AG09319 (cell line): ENCODE measurements at places on chromosomes 16 and 17.

DNA sequence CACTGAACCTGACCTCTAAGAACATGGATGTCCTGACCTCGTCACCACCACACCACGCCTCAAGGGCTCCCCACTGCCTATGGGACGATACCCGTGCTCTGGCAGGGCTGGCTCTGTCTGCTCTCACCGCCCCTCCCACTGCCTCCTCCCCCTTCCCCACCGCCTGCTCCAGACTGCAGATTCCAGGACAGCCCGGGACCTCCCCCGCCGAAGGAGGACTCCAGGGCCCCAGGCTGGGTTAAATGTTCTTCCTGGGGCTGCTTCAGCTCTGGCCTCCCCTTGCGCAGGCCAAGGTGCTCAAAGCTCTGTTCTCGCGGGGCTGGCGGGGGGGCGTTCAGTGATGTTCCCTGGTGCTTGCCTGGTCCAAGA, 3.1 kb downstream of the NPW start:
- DNase-seq: no peak

DNA sequence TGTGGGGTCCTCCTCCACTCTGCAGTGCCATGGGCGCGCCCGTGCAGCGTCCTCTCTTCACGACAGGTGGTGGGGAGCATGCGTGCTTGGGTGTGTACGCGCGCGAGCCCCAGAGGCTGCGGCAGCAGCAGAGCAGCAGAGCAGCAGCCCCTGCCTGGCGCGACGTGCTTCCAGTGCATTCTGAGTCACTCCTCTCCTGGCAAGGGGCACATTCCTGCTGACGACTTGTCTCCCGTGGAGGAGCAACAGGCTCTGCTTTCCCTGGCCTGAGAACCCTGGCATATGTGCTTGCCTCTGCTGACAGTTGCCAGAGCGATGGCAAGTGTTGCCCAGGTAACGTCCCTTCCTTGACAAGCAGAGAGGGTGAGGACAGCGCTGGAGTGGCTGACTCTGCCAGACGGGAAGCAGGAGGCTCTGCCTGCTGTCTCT, 133.8 kb upstream of the PLCG2 start:
- DNase-seq: no peak

- DNase-seq: no peak
Observed at GRCh38 chr16:81005610-81006161, 999 bp downstream of the CMC2 start.

- DNase-seq: peak; percentile 28
Observed at GRCh38 chr16:1543085-1543896, 9.8 kb downstream of the TMEM204 start.

DNA sequence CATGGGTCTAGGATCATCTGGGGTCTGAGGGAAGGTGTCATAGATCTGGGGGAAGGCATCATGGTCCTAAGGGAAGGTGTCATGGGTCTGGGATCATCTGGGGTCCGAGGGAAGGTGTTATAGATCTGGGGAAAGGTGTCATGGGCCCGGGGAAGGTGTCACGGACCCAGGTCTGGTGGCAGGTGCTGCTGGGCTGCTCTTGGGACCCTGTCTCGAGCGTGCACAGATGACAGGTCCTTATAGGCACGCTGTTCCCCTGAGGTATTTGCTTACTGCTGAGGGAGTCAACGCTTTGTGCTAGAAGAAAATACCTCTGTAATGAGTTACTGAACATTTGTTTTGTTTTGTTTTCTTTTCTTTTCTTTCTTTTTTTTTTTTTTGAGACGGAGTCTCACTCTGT, 1.4 kb downstream of the RAB40C start:
- DNase-seq: no peak

DNA sequence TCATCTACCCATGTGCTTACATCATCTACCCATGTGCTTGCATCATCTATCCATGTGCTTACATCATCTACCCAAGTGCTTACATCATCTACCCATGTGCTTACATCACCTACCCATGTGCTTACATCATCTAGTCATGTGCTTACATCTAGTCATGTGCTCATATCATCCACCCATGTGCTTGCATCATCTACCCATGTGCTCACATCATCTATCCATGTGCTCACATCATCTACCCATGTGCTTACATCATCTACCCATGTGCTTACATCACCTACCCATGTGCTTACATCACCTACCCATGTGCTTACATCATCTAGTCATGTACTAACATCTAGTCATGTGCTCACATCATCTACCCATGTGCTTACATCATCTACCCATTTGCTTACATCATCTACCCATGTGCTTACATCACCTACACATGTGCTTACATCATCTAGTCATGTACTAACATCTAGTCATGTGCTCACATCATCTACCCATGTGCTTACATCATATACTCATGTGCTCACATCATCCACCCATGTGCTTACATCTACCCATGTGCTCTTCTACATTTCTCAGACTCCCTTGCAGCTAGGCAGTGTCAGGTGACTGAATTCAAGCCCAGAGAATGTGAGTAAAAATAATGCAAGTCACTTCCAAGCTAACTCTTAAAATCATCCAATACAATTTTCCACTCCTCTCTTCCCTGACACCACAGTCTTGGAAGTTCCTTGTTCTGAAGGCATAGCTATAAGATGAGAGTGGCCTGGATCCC, 196.8 kb downstream of the CBLN1 start:
- no peak for DNase-seq

GRCh38 chr17:46766493-46767491, 51.7 kb downstream of the WNT3 start:
- DNase-seq: no peak

DNA sequence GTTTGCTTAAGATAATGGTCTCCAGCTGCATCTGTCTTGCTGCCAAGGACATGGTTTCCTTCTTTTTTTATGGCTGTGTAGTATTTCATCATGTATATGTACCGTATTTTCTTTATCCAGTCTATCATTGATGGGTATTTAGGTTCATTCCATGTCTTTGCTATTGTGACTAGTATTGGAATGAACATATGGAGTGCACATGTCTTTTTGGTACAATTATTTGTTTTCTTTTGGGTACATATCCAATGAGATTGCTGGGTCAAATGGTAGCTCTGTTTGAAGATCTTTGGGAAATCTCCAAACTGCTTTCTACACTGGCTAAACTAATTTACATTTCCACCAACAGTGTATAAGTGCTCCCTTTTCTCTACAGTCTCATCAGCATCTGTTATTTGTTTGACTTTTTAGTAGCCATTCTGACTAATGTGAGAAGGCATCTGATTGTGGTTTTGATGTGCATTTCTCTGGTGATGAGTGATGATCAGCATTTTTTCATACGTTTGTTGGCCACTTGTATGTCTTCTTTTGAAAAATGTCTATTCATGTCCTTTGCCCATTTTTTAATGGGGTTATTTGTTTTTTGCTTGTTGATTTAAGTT, 66.2 kb downstream of the TNFRSF13B start:
- DNase-seq: peak; percentile 82

DNA sequence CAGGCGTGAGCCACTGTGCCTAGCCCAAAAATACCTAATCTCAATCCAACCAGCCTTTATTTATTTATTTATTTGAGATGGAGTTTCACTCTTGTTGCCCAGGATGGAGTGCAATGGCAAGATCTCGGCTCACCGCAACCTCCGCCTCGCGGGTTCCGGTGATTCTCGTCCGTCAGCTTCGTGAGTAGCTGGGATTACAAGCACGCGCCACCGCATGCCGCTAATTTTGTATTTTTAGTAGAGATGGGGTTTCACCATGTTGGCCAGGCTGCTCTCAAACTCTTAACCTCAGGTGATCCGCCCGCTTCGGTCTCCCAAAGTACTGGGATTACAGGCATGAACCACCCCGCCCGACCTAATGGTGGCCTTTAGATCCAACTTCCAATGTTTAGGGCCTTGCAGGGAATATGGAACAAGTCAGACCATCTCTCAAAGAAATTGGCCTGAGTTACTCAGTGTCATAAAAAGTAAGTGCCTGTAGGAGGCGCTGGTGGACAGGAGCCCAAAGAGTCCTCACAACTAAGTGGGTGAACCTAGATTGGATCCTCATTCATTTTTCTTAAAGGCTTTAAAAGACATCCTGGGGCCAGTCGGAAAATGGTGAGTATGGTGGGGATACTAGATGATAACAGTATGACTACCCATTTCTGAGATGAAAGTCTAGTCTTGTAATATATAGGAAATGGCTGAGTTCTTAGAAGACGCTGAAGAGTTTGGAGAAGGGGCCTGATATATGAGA, 4.6 kb downstream of the ZSCAN10 start:
- no peak for DNase-seq

GRCh38 chr16:89570342-89570923, 5.1 kb upstream of the CPNE7 start:
- DNase-seq: no peak

GRCh38 chr16:31429314-31429713, 1.2 kb upstream of the COX6A2 start:
- no peak for DNase-seq

DNA sequence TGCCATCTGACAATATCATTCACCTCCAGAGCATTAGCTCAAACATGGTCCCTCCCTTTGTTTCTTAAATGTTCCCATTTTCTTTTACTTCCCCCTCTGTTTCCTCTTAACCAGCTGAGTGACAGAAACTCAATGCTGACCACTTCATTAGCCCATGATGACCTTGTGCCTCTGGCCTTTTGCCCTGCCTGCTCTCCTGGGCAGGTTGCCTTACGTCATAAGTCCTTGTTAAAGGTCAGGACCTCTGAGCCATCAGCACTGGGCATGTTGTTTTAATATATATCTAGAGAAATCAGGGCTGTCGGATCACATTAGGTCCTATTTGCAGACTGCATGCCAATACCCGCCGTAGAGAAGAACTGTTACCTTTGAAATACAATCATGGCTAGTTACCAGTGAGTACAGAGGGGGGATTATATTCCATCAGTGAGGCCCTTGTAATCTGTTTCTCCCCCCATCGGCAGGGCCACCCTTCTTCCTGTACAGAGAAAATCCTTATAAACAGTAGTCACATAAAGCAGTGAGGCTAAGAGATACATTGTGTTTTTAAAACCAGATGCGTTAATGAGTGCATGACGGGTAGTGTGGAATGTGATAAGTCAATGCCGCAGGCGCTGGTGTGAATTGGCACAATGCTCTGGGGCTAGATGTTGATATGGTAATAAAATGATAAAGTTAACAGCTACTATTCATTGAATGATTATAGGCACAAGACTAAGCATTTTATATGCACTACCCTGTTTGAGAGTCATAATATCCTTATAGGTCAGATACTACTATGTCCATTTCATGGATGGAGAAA, 94.3 kb upstream of the ZFHX3 start:
- DNase-seq: no peak

GRCh38 chr17:35912942-35913341, 17.6 kb downstream of the RDM1 start:
- no peak for DNase-seq

DNA sequence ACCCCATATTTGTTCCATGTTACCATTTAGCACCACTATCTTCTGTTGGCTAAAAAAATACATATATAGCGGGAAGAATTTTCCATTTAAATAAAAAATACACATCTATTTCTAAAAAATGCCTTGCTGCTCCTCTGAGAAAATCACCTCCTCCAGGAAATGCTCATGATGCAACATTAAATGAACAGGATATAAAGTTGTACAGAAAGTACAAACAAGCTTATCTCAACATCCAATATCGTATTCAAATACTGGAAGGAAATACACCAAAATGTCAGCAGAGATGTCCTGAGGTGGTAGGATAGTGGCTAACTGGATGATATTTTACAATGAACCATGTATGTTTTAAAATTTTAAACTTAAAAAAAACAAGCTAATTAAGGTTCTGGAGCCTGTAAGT, 21.3 kb downstream of the GNA13 start:
- DNase-seq: no peak

DNA sequence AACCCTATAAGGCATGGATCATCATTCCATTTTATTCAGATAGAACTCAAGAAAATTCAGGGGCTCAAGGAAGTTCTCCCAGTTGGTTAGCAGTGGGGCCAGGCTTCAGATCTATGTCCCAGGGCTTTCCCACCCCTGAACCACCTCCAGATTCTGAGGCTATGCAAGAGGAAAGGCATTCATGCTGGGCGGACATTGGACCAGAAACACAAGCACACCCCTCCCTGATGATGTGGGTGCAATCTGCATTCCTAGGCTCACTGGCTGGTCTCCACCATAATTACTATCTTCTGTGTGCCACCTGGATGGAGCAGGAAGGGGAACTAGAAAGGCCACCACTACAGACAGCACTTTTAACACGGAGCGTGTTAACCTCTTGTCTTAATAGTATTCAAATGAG, 63.2 kb upstream of the ASIC2 start:
- DNase-seq: no peak

DNA sequence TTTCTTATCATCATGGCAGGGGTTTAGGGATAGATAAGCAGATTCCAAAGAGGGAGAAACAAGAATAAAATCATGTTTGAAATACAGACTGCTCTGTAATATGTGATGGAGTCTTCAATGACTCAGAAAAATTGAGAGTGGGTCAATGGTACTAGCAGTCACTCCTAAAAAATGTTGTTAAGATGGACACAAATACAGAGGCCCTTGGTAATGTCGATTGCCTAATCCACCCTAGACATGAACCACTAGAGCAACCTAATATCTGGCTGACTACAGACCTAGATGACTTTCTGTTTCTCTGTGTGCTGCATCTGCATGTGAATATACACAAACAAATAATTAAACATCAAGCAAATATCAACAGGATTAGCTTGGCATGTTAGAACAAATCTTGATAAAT, 135.8 kb downstream of the CDH8 start:
- DNase-seq: no peak

DNA sequence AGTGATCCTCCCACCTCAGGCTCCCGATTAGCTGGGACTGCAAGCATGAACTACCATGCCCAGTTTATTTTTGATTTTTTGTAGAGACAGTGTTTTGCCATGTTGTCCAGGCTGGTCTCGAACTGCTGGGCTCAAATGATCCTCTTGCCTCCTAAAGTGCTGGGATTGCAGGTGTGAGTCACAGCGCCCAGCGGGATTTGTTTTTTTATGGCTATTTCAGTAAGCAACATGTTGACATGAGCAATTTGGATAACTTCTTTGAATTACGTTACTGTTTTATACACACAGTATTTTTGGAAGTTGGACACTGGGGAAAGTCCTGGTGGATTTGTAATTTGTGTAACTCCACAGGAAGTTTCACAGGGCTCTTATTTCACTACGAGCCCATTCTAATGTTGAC, 18.5 kb upstream of the RHOT1 start:
- no peak for DNase-seq

DNA sequence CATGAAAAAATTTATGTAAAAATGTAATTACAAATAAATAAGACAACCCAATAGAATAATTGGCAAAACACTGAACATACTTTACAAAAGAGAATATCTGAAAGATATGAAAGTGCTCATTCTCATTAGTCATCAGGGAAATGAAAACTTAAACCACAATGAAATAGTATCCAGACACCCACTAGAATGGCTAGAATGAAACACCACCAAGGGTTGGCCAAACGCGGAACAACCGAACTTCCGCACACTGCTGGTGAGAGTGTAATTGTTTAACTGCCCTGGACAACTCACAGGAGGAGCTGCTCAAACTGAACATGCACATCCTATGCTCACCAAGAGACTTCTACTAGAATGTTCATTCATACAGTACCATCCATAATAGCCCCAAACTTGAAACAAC, 5.8 kb upstream of the ZDHHC7 start:
- no peak for DNase-seq
